ENCODE measurements at places on chromosomes 4 and X.

GRCh38 chrX:108020631-108021030 is 24.2 kb upstream of the VSIG1 start:
- DNase-seq = peak; percentile 0

DNA sequence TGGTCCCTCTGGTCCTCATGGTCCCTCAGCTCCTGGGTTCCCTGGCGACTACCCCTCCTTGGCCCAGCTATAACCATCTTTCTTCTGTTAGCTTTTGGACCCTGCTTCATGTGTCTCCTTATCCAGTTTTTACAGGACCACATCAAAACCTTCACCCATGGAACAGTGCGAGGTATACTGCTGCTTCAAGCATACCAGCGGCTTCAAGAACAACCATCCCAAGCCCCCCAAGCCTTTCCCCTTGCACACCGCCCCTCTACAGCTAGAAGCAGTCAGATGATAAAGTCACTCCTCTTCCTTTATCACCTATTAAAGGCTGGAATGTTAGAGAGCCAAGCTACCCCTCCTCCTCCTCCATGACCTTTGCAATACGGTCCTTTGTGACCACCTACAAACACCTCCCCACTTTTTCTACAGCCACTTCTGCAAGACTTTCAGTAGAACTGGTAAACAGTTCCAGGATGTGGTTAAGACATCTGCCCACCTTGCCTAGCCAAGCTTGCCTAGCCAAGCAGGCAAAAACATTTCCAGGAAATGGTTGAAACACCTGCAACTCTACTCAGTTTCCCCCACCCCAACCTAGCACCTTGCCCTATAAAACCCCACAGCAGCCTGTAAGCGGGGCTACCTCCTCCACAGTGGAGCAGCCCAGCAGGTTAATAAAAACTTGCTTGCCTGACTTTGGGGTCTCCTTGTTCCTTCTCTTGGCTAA is 125.7 kb downstream of the ZC4H2 start:
- DNase-seq = no peak

DNA sequence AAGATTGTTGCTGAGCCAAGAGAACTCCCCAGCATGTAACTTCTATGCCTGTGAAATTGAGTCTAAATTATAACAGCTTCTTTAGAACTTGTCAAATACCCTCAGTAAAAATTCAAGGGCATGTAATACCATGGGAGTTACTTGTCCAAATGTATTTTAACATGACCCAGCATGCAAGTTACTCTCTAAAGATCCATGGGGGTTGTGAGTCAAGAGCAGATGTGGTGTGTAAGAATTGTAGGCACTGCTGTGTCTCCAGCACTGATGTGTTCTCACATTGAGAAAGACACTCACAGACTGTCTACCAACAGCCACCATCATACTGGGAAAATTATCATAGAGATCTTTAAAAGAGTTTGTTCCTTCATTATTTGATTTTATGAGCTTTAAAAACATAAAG is 237.4 kb upstream of the IL1RAPL1 start:
- no peak for DNase-seq

DNA sequence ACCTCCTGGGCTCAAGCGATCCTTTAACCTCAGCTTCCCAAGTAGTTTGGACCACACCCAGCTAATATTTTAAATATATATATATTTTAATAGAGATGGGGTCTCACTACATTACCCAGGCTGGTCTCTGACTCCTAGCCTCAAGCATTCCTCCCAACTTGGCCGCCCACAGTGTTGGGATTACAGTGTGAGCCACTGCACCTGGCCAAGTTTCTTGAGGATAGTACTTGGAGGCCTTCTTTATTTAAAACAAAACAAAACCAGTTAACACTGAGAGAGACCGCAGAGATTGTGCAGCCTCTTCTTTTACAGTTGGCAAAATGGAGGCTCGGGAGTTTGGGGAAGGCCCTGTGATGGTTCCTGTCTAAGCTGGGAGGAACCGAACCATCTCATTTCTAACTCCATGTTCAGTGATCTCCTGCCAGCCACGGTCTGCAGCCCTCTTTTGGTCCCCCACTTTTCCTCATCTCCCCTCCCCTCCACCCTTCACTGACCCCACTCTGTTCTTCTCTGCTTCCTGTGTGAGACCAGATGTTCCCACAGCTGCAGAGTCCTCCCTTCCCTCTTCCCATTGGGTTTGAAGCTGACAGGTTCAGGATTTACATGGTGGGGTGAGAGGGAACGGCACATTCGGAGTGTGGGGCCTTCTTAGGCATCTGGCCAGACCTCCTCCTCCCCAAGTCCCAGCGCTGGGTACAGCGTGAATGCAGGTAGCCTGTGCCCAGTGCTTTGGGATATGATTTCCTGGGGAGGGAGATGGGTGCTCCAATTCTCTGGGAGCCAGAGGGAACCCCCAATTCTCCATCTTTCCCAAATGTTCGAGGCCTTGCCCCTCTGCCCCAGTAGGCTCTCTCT is 1.4 kb upstream of the SORCS2 start:
- DNase-seq = no peak

DNA sequence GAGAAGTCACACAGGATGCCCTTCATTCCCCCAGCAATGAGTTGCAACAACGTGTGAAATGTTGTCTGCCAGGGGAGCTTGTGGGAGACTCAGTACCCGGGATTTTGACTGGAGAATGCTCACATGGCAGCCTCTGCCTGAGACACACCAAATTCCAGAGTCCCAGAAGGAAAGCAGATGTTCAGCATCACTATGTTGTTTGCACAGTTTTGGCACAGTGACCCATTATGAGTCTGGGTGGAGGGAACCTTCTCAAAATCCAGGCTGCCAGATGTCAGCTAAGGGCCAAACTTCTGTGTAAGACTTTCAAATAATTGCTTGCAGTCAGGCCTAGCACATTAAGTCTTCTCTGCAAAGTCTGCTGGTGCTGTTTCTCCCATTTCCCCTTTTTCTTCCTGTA is 1029.7 kb upstream of the TENM3 start:
- DNase-seq = no peak
